Hepatic stellate cell (primary cell): ENCODE measurements at places on chromosomes 6 and 20.

DNA sequence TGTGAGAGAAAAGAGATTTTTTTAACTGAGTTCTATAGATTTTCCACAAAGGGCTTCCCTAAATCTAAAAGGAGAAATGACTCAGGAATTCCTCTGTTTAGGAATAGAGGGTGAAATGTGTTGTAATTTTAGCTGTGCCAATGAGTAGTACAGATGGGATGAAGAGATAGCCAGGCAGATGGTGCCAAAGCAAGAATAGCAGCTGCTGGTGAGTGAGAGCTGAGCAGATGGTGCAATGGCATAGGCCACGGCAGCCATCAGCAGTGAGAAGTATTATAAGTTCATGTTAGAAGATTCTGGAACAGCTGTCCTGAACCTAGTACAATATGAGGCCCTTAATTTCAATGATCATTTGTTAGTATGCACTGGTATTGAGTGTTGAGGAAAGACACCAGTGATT, 40.2 kb upstream of the CRISP1 start:
- DNase-seq = no peak

GRCh38 chr6:162078126-162078525, 649.4 kb downstream of the PRKN start:
- DNase-seq = no peak

- no peak for DNase-seq
These were observed 43.3 kb downstream of the SOX4 start for GRCh38 chr6:21636876-21637275.

- DNase-seq = no peak
These were observed 116.7 kb upstream of the MAN1A1 start for GRCh38 chr6:119466226-119466625.

DNA sequence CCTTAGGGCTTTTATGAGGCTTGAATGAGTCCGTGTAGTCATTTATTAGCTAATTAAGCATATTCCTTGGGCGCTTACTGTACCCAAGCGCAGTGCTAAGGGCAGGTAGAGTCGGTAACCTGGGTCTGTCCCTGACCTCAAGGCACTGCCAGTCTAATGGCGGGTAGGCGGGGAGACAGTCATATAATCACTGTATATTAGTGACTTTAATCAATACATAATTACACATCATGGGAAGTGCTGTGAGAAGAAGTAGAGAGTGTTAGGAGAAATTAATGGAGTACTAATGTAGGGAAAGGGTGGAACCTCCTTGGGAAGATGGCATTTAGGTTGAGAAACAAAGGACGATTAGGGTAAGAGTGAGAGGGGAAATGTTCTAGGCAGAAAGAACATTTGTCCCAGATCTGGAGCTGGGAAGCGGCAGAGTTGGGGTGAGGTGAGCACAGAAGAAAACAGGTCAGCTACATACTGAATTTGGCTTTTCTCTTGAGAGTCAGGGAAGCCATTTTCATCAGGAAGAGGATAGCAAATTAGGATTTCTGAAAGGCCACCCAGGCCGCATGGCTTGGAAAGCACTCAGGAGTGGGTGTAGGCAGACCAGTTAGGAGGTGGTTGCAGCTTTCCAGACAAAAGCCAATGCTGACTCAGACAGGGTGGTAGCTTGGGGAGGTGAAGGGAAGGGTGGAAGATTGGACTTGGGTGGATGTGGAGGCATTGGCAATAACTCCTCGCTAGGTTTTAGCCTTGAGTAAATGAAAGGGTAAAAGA, 954 bp upstream of the BLCAP start:
- DNase-seq = no peak

- DNase-seq = no peak
These were observed 38.6 kb downstream of the PREP start for GRCh38 chr6:105364243-105364642.

DNA sequence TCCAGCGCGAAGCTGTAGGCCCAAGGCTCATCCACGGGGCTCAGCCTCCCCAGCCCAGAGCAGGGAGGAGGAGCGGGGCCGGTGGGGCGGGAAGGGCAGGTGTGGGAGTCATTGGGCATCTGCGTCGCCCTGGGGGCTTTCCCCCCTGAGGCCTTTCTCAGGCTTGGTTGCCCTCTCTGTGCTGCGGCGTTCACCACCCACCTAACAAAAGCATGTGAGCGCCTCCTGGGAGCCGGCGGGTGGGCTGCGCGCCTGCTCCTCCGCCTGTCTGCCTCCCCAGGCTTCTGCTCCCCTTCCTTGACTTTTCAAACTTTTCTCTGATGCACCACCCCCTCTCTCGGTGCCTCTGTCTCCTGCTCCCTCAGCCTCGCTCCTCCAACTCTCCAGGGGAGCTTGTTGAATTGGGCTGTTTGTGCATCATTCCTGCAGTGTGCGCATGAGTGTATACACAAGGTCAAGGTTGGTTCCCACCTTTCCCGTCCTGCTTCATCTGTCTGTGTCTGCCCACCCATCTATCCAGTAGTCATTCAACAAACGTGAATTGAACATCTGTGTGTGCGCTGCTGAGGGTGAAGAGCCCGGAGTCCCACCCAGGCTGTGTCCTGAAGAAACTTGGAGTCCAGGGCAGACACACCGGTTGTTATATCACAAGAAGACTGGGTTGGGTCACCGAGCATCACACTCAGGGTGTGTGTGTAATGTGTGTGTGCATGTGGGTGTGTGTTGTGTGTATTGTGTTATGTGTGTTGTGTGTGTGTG, 82.4 kb upstream of the NNAT start:
- no peak for DNase-seq

DNA sequence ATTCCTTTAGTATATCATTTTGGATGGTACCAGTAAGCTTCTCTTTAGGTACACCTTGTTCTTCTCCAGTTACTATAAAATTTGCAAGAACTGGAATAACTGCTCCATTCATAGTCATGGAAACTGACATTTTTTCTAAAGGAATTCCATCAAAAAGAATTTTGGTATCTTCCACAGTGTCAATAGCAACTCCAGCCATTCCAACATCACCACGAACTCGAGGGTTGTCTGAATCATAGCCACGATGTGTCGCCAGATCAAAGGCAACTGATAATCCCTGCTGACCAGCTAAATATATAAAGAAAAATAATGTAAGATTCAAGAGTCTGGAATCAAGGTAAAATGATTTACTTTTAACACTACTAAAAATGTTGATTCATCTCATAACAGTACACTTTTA, 5.3 kb downstream of the MMUT start:
- DNase-seq = no peak

DNA sequence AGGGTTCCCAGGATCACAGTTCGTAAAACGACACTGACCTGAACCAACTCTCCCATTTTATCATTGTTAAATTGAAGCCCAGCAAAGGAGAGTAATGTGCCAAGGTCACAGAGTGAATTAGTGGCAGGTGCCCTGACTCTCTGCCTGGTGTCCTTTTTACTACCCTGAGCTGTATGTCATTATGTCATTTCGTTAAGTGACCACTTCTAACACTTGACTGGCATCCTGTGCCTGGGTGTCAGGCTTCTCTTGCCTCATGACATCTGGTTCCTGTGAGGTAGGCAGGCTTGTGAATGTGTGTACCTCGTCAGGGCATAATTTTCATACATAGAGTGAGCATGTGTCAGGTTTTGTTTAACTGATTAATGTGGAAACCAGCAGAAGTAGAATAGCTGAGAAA, 48.6 kb downstream of the RALY start:
- no peak for DNase-seq

- DNase-seq = no peak
These were observed 2.0 kb upstream of the GTPBP2 start for GRCh38 chr6:43630980-43631619.

- DNase-seq = peak; percentile 95
These were observed at the start of gene MAVS for GRCh38 chr20:3846740-3847428. TSS of gene MAVS (plus strand) at chr20:3846834. CDS start at chr20:3854625, 7,791 bp downstream.

GRCh38 chr20:37565134-37565811, 37.6 kb upstream of the BLCAP start:
- no peak for DNase-seq

GRCh38 chr20:41476013-41476441, 109.4 kb upstream of the EMILIN3 start:
- peak; percentile 14 for DNase-seq

GRCh38 chr20:13530146-13530545, 108.6 kb downstream of the TASP1 start:
- DNase-seq = no peak

DNA sequence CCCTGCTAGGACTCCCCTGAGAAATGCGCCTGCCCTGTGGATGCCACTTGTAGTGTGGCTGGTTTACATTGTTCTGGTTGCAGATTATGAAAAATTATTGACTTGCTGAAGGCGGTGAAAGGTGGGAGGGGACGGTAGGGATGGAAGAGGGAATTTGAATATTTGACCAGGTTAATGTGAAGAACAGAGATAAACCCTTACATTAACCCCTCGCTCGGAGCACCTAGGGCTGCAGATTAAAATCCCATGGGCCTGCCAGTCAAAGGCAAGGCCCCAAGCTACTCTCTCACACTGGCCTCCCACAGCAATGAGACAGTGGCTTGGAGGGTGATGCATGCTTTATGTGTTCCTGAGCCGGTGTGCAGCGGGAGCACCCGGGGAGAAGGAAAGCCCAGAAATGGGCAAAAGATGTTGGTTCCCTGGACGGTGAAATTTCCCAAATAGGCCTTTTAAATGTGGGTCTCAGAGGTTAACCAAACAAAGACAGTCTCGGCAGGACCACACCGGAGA, 2.5 kb downstream of the FOXF2 start:
- DNase-seq = no peak

GRCh38 chr6:111609028-111609820, 3.5 kb upstream of the TRAF3IP2 start:
- DNase-seq = no peak
